Spinal cord (tissue), 10 donors: ENCODE measurements at places on chromosomes 11 and 22. TPM values are rescaled to one million over a fixed set of nuclear protein-coding genes. Genes with fewer than 3 reads are reported as not detected.
A peak's percentile ranks its signal among the peaks of the same experiment; 100 is the strongest.

GRCh38 chr11:46826310-46827044 is 19.6 kb downstream of the CKAP5 start:
- peak; percentile 65 for DNase-seq

DNA sequence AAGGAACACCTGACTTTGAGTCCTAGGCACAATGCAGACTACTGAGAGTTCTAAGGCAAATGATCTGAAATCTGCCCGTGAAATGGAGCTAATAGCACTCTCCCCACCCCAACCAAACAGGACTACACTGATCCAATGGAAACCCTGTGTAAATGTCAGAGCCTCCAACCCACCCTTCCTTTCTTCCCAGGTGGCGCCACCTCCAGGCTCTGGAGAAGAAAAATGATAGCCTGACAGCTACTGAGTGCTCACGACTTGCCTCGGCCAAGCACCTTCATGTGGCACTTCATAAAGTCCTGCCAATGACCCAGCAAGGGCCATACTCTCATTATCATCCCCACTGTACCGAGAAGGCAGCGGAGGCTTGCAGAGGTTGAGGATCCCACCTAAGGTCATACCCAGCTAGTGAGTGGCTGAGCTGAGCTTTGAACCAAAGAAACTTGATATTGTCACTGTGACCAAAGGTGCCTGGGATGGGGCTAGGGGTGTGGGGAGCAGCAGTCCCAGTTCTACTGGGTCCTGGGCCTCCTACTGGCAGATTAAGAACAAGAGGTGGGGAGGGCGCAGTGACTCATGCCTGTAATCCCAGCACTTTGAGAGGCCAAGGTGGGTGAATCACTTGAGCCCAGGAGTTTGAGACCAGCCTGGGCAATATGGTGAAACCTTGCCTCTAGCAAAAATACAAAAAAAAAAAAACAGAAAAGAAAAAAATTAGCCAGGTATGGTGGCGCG is 20.5 kb downstream of the TST start:
- no peak for DNase-seq

- DNase-seq, result no peak
Measured at GRCh38 chr22:47160781-47161520, 398.5 kb downstream of the TBC1D22A start.

GRCh38 chr22:27662359-27663301 is 138.9 kb downstream of the MN1 start:
- DNase-seq, result peak; percentile 75

DNA sequence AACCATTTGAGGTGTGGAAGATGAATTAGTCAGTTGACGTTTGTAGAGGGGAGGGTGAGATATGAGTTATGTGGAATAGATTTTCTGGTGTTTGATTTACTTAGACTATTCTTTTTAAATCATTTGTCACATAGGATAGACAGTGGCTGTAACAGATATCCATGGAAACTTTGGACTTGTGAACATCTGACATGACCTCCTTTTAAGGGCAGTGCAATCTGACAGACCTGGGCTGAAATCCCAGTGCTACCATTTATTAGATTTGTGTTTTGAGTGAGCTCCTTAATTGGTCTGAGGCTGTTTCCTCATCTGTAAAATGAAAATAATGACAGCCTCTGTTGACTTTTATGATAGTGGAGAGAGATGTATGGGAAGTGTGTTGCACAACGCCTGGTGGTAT is 159.9 kb downstream of the TEAD1 start:
- DNase-seq, result no peak

- no peak for DNase-seq
Measured at GRCh38 chr11:95147364-95147905, 57.8 kb downstream of the ENDOD1 start.

Gene EXPH5
- 3.6 TPM for total RNA-seq

- DNase-seq, result no peak
Measured at GRCh38 chr11:965206-965775, 39.6 kb downstream of the AP2A2 start.

Gene USH1C
- 5.3 TPM for total RNA-seq

DNA sequence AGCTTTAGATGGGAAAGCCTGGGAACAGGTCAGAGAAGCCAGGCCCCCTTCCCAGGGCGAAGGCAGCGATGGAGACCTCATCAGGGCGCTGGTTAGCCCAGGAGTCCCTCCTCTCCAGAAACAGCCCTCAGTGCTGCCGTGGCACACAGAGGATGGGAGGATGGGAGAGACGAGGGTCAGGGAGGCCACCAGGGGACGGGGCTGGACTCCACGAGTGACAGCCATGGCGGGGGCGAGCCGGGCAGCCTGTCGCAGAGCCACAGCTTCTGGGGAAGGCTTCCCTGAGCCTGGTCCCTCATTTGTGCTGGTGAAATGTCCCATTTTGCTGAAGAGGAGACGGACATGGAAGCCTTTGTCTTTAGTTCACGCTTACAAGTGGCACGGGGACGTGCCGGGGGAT is 1390.5 kb downstream of the TBC1D22A start:
- no peak for DNase-seq

Gene HORMAD2
- total RNA-seq, result 0.11 TPM

DNA sequence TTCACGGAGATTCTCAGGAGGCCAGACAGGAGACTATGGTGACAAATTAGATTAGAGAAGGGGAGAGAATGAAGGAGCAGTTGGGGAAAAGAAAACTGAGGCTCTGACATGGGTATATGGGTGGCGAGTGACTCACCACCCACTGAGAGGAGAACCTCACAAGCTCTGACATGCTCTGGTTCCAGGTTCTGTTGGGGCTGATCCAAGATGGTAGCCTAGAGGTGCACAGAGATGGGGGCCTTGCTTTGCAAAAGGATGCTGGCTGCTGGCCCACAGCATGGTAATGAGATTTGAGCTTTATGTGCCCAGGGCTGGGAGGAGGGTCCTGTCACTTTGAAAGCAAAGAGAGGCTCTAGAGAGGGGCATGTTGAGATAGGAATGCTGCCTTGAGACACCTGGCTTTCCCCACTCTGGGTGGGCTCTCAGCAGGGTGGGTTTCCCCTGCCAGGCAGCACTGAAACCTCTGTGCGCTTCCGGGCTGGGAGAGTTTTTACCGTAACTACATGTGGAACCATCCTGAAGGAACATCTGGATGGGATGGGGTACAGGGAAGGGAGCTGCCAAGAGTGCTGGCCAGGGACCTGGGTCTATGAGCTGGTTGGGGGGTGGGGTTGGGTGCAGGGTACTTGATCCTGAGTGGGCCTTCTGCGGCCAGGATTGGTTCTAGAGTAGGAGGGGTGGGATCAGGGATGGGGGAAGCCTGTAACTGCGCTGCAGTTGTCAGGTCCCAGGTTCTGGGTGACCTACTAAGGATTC is 1.2 kb upstream of the GRK2 start:
- DNase-seq, result no peak
